ENCODE measurements at places on chromosomes 7 and 10.

DNA sequence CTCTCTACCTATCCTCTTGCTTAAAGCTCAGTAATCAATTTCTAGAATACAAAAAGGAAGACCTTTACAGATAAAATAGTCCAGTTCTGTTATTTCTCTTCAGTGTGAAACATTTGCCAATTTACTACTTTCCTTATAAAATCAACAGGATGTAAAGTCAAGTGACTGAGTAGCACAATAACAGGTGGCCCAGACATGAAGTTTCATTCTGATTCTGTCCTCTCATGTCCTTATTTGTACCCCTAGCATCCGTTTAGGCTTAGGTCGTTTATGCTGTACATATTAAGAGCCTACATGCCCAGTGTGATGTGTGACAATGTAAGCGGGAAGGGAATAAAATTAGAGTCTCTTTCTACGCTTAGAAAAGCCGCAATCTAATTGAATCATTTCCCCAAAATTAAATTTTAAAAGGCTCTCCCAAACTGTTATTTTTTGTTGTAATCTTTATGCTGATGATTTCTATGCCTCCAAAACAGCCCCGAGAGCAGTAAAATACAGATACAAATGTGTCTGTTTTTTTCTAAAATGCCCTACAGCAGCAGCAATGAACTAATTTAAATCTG is 29.1 kb downstream of the EPC1 start:
- no peak for DNase-seq

GRCh38 chr7:137681657-137682562 is 164.9 kb downstream of the DGKI start:
- no peak for DNase-seq

DNA sequence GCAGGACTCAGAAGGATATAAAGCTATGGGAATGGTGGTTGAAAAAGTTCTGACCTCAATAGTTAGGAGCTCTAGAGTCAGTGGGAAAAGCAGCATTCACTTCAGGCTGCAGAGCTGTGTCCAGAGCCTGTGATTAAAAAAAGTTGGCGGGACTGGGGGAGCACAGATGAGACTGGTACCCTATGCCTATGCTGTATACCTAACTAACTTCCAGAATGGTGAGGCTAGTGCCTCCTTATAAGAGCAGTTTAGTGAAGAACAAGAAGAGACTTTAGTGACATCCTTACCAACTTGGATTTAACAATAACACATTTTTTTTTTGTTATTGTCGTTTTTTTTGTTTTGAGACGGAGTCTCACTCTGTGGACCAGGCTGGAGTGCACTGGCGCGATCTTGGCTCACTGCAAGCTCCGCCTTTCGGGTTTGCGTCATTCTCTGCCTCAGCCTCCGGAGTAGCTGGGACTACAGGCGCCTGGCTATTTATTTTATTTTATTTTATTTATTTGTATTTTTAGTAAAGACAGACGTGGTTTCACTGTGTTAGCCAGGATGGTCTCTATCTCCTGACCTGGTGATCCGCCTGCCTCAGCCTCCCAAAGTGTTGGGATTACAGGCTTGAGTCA is 6.6 kb upstream of the ZNF282 start:
- no peak for DNase-seq

DNA sequence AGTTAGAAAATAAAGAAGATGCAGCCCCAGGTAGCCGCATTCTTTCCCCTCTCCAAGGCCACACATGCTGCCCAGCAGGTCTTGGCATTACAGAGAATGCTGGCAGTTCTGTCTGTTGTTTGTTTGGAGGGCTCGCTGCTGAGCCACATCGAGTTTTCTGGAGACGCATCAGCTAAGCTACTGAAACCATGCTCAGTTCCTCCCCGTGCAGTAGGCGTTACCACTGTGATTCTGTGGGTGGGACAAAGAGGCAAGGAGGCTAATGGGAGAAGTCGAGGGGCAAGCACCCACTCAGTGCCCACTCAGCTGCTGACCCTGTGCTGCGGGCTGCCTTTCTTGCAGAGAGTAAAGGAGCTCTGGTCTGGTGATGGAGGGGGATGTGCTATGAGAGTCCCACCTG is 15.5 kb upstream of the GTPBP4 start:
- no peak for DNase-seq

DNA sequence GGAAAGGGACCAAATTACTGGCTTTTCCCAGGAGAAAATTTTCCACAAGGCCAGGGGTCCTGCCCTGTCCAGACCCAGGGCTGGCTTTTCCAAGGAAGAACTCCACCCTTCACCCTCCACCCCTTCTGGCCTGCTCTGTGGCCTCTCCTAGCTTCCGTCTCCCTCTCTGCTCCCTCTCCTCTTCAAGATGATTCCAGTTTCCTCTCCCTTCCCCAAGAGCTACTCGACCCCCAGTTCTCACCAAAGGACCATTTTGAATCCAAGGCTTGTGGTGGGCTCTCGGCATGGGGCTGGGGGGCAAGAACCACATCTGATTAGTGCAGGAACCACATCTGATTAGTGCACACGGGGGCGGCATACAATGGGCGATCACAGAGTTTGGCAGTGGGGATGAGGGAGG is 7.7 kb downstream of the CHAT start:
- DNase-seq = no peak

All from activated T-cell treated with anti-CD3 and anti-CD28 coated beads, Interleukin-2, amount 50 U/mL, for 1 hour (primary cell).